ENCODE measurements at places on chromosomes 16 and 17.

DNA sequence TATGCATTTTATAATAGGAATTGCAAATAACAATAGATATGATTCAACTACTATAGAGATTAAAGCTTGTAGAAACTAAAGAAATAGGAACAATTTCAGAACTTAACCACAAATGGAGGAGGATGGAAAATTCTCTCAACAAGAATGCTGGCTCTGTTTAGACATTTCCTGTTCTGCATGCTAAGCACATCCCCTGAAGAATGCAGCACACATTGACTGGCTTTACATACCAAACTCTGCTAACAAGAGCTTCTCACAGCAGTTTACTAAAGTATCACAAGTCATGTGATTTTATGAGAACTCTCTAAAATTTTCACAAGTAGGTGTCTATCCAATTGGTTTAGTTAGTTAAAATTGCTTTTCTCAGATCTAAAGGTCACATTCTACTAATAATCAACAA, 85.2 kb downstream of the SPAG9 start:
- no peak for DNase-seq
- H3K27me3 ChIP-seq = no peaks in the 10 kb centered on the region
- no peak overlapping the region for H3K4me3 ChIP-seq
- peaks cover 30% of the 10 kb centered on the region for H3K4me1 ChIP-seq
- peak overlapping the region; percentile 50 for H3K27ac ChIP-seq
- peaks cover 60% of the 10 kb centered on the region for H3K36me3 ChIP-seq

- peaks cover 28% of the 10 kb centered on the region for H3K4me1 ChIP-seq
- no peak overlapping the region for H3K4me3 ChIP-seq
- H3K27ac ChIP-seq = no peak overlapping the region
- no peaks in the 10 kb centered on the region for H3K27me3 ChIP-seq
- peak; percentile 81 for DNase-seq
Observed at GRCh38 chr17:27602721-27603420, 28.1 kb upstream of the LGALS9 start.

DNA sequence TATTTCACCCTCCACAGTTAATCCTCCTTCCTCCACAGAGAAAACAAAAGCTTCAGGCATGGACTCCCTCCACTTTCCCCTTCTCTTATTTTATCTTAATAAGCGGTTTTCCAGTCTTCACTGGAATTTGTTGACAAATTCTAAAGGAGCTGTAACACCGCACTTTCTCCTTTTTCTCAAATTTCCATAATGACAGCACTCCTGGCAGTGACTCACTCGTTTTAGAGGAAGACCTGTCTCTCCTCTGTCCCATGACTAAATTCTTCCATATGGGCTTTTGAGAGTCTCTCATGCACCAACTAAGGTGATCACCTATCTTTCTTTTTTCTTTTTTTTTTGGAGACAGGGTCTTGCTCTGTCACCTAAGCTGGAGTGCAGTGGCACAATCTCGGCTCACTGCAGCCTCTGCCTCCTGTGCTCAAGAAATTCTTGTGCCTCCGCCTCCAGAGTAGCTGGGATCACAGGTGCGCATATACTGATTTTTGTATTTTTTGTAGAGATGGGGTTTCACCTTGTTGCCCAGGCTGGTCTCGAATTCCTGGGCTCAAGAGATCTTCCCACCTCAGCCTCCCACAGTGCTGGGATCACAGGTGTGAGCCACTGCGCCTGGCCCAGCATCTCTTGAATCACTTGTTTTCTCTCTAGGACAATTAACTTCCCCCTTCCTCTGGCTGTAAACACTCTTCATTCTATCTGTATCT, 7.7 kb downstream of the ITGAM start:
- no peaks in the 10 kb centered on the region for H3K36me3 ChIP-seq
- peak; percentile 32 for DNase-seq
- H3K27me3 ChIP-seq = peaks cover 7% of the 10 kb centered on the region
- peak overlapping the region; percentile 78 for H3K27ac ChIP-seq
- peaks cover 39% of the 10 kb centered on the region for H3K4me1 ChIP-seq

DNA sequence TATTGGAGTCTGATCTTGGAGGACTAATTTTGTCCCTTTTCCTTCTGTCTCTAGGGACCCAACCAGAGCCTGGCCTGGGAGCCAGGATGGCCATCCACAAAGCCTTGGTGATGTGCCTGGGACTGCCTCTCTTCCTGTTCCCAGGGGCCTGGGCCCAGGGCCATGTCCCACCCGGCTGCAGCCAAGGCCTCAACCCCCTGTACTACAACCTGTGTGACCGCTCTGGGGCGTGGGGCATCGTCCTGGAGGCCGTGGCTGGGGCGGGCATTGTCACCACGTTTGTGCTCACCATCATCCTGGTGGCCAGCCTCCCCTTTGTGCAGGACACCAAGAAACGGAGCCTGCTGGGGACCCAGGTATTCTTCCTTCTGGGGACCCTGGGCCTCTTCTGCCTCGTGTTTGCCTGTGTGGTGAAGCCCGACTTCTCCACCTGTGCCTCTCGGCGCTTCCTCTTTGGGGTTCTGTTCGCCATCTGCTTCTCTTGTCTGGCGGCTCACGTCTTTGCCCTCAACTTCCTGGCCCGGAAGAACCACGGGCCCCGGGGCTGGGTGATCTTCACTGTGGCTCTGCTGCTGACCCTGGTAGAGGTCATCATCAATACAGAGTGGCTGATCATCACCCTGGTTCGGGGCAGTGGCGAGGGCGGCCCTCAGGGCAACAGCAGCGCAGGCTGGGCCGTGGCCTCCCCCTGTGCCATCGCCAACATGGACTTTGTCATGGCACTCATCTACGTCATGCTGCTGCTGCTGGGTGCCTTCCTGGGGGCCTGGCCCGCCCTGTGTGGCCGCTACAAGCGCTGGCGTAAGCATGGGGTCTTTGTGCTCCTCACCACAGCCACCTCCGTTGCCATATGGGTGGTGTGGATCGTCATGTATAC, 8.0 kb downstream of the GPRC5C start:
- H3K27me3 ChIP-seq = peaks cover 52% of the 10 kb centered on the region
- no peak overlapping the region for H3K4me3 ChIP-seq
- H3K4me1 ChIP-seq = no peaks in the 10 kb centered on the region
- no peaks in the 10 kb centered on the region for H3K36me3 ChIP-seq

DNA sequence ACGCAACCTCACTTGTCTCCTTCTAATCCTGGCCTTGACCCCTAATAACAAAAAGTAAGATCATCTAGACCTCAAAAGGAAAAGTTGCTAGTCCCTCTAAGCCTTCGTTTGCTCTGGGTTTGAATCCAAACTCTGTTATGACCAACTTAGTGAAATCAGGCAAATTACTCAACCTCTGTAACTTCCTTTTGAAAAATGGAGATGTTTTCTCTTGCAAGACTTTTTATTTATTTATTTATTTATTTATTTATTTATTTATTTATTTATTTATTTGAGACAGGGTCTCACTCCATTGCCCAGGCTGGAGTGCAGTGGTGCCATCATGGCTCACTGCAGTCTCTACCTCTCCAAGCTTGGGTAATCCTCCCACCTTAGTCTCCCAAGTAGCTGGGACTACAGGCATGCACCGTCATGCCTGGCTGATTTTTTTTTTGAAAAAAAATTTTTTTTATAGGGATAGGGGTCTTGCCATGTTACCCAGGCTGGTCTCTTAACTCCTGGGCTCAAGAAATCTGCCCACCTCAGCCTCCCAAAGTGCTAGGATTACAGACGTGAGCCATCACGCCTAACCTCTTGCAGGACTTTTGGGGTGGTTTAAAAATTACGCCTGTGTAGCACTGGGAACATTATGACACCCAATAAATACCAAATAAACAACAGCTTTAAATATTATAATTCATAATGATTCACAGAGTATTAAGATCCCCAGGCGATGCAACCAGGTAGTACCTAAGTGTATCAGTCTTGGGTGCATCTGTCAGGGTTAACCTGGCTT, 63.4 kb downstream of the PITPNC1 start:
- H3K27me3 ChIP-seq = no peaks in the 10 kb centered on the region
- peaks cover 88% of the 10 kb centered on the region for H3K4me1 ChIP-seq
- H3K4me3 ChIP-seq = peak overlapping the region; percentile 78

GRCh38 chr17:45425984-45426413, 6.7 kb downstream of the ARHGAP27 start:
- peaks cover 9% of the 10 kb centered on the region for H3K27me3 ChIP-seq
- no peak for DNase-seq
- peaks cover 21% of the 10 kb centered on the region for H3K4me1 ChIP-seq
- H3K4me3 ChIP-seq = no peak overlapping the region
- no peaks in the 10 kb centered on the region for H3K36me3 ChIP-seq
- H3K27ac ChIP-seq = no peak overlapping the region

DNA sequence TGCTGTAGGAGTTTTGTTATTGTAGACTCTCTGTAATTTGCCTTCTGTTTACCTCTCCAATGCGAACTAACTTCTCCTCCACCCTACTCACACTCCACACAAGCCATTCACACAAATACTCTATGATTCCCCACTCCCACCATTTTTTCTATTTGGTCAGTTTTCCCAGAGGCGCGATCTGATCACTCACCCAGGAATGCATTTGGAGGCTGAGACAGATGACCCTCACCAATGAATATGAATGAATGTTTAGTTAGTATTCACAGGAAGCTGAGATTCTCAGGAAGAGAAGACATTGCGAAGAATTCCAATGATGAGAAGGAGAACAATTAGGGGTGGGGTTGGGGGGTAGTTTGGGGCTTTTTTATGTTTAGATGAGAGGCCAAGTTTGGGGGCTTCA, 10.5 kb upstream of the ANKFN1 start:
- H3K27me3 ChIP-seq = peaks cover 2% of the 10 kb centered on the region
- H3K4me1 ChIP-seq = no peaks in the 10 kb centered on the region
- H3K4me3 ChIP-seq = no peak overlapping the region
- no peak for DNase-seq

GRCh38 chr17:45230787-45231480, 9.2 kb downstream of the FMNL1 start:
- H3K27me3 ChIP-seq = no peaks in the 10 kb centered on the region
- no peak for DNase-seq
- peak overlapping the region; percentile 99 for H3K27ac ChIP-seq
- H3K4me1 ChIP-seq = peaks cover 98% of the 10 kb centered on the region

- H3K4me1 ChIP-seq = peaks cover 18% of the 10 kb centered on the region
- H3K4me3 ChIP-seq = no peak overlapping the region
- no peak overlapping the region for H3K27ac ChIP-seq
- H3K36me3 ChIP-seq = peaks cover 25% of the 10 kb centered on the region
Observed at GRCh38 chr17:74840989-74841666, 18.6 kb downstream of the GRIN2C start.

DNA sequence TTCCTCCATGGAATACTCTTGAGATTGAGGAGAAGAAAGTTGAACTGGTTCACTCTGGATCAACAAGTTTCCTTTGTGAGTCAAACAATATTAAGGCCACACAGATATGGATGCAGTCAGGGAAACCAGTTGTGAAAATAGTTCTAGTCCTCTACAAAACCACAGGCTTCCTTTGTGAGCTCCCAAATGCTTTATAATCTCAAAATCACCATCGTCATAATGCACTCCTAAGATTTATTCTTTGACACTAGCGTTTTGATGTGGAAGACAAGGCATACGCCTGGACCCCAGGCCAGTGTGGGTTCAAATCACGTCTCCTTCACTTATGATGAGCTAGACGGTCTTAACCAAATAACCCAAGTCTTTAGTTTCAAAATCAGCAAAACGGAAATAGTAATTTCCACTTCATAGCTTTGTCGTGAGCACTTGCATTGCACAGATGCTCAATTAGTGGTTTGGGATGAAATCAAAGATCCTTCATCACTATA, 142.6 kb downstream of the STX8 start:
- peaks cover 15% of the 10 kb centered on the region for H3K4me1 ChIP-seq
- no peak for DNase-seq
- H3K27me3 ChIP-seq = no peaks in the 10 kb centered on the region
- peaks cover 18% of the 10 kb centered on the region for H3K36me3 ChIP-seq
- peak overlapping the region; percentile 6 for H3K27ac ChIP-seq
- H3K4me3 ChIP-seq = no peak overlapping the region

DNA sequence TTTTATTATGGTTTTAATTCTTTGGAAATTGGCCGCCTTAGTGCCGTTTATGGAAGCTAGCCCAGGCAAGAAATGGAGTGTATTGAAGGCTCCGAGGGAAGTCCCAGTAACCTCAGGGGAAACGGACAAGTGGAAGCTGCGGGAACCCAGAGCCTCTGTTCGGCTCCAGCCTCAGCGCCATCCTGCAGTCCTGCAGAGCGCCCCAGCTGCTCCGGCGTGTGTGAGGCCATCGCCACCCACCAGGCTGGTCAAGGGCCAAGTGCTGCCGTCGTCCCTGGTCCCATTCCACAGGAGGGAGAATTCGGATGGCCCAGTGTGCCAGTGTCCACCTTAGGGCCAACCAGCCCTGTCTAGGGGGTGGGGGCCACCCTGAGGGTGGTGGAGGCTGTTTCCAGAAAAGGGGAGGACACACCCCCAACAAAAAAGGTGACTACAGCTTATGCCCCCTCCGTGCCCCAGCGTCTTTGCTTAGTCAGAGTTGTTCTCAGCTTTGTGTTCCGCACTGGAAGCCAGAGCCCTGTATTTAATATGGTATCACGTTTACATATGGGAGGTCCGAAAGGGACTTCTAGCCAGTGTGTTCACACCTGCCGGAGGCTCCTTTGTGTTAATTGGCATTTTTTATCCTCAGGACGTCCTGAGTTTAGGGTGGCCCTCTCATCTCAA, 13.0 kb downstream of the MGRN1 start:
- DNase-seq = no peak
- no peak overlapping the region for H3K27ac ChIP-seq
- H3K4me3 ChIP-seq = no peak overlapping the region
- H3K27me3 ChIP-seq = no peaks in the 10 kb centered on the region
- H3K36me3 ChIP-seq = peaks cover 42% of the 10 kb centered on the region

GRCh38 chr16:86398622-86399021, 111.7 kb upstream of the FOXF1 start:
- H3K27me3 ChIP-seq = peaks cover 3% of the 10 kb centered on the region
- H3K4me1 ChIP-seq = no peaks in the 10 kb centered on the region
- no peak overlapping the region for H3K27ac ChIP-seq
- no peak for DNase-seq
- H3K36me3 ChIP-seq = no peaks in the 10 kb centered on the region

DNA sequence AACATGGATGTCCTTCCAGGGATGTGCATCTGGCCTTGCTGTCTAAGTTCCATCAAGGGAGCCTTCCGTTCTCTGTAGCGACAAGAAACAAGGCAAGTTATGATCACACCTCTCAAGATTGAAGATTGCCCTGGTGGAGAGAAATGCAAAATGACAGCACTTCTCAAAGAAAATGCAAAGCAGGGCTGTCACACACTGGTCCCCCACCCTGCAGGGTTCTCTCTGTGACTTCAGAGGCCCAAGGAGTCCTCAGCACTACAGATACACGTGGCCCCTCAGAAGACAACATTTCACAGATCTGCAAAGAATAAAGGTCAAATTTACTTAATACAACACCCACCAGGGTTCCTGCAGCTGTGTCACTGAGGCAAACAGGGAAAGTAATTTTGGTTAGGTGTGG, 60.7 kb upstream of the TEX2 start:
- peaks cover 30% of the 10 kb centered on the region for H3K4me1 ChIP-seq
- no peak overlapping the region for H3K4me3 ChIP-seq
- H3K27me3 ChIP-seq = no peaks in the 10 kb centered on the region
- DNase-seq = no peak

- peaks cover 26% of the 10 kb centered on the region for H3K4me1 ChIP-seq
- H3K36me3 ChIP-seq = peaks cover 41% of the 10 kb centered on the region
- H3K4me3 ChIP-seq = peak overlapping the region; percentile 68
- no peaks in the 10 kb centered on the region for H3K27me3 ChIP-seq
- DNase-seq = peak; percentile 66
Observed at GRCh38 chr17:82031885-82032627, 578 bp downstream of the RAC3 start.

- H3K27ac ChIP-seq = no peak overlapping the region
- peaks cover 49% of the 10 kb centered on the region for H3K27me3 ChIP-seq
- H3K36me3 ChIP-seq = no peaks in the 10 kb centered on the region
- H3K4me1 ChIP-seq = peaks cover 11% of the 10 kb centered on the region
- DNase-seq = no peak
Observed at GRCh38 chr16:21197112-21197511, 14.3 kb downstream of the ZP2 start.

GRCh38 chr16:80092681-80093080, 448.1 kb upstream of the DYNLRB2 start:
- no peak overlapping the region for H3K27ac ChIP-seq
- peaks cover 11% of the 10 kb centered on the region for H3K27me3 ChIP-seq
- H3K36me3 ChIP-seq = no peaks in the 10 kb centered on the region
- no peaks in the 10 kb centered on the region for H3K4me1 ChIP-seq

All from activated T-cell treated with anti-CD3 and anti-CD28 coated beads, Interleukin-2, amount 50 U/mL, for 24 hours (primary cell).